AML-193 (cell line): ENCODE measurements at places on chromosomes 2 and 18.
A peak's percentile ranks its signal among the peaks of the same experiment; 100 is the strongest.

GRCh38 chr2:202133909-202134265 is 60.8 kb downstream of the KIAA2012 start:
- no peak for DNase-seq

DNA sequence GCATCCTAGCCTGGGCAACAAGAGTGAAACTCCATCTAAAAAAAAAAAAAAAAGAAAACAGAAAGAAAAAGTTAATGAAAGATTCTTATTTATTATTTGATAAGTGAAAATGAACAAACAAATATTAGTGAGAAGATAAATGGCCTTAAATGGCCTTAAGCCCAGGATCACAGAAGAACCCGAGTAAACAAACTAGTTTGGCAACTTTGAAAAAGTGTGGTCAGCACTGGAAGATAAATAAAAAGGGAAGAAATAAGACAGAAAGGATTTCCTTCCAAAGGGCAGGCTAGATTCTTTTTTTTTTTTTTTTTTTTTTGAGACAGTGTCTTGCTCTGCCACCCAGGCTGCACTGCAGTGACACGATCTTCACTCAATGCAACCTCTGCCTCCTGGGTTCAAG is 692.4 kb downstream of the CPS1 start:
- DNase-seq = no peak

GRCh38 chr2:117771969-117772630 is 42.4 kb upstream of the DDX18 start:
- DNase-seq = peak; percentile 11

DNA sequence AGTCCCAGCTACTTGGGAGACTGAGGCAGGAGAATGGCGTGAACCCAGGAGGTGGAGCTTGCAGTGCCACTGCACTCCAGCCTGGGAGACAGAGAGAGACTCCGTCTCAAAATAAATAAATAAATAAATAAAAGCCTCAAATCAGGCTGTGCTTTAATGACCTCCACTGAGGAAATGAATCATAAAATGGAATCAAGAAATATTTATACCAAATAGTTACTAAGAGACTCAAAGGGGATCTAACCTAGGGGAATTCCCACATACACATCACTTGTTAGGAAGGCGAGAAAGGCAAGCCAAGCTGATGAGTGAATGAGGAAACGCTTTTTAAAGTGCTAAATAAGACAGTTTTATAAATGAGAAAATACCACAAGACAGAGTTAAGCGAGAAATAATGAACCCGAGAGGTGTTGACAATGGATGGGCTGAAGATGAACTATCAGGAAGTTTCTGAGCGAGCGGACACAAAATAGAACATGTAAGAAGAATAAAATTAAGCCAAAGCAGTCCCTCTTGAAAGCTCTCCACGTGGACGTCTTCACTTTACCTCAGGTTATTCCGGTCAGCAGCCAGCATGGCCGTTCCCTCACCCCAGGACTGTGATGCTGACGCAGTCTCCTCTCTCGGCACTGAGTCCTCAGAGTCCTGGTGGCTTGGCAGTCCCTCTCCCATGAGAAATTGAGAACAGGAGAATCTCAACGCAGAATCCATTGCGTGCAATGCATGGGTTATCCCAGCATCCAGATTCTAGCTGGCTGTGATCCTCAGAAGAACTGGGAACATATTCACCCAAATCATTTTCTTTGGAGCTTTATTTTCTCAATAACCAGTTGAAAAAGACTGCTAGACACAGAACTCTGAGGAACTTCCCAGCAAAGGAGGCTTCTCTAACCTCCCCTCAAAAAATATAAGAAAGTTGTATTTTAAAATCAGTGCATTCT is 22.3 kb downstream of the PXDN start:
- no peak for DNase-seq

- peak; percentile 96 for DNase-seq
These were observed 3.4 kb downstream of the NAGK start for GRCh38 chr2:71071681-71072398.

DNA sequence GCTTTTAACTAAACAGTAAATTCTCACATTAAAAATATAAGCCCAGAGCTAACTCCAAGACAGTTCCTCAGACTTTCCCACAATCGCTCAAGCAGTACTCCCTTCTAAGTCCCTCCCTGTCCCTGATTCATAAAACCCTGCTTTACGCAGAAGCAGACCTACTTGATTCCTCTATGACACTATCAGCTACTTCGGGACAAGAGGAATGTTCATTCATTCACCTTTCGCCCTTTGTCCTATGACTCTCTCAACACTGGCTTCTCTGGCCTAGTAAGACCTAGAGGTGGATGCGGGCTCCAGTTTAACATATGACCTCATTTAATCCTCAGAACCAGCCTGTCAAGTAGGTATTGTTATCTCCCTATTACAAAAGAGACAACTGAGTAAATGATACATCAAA is 10.2 kb downstream of the LPIN2 start:
- no peak for DNase-seq

DNA sequence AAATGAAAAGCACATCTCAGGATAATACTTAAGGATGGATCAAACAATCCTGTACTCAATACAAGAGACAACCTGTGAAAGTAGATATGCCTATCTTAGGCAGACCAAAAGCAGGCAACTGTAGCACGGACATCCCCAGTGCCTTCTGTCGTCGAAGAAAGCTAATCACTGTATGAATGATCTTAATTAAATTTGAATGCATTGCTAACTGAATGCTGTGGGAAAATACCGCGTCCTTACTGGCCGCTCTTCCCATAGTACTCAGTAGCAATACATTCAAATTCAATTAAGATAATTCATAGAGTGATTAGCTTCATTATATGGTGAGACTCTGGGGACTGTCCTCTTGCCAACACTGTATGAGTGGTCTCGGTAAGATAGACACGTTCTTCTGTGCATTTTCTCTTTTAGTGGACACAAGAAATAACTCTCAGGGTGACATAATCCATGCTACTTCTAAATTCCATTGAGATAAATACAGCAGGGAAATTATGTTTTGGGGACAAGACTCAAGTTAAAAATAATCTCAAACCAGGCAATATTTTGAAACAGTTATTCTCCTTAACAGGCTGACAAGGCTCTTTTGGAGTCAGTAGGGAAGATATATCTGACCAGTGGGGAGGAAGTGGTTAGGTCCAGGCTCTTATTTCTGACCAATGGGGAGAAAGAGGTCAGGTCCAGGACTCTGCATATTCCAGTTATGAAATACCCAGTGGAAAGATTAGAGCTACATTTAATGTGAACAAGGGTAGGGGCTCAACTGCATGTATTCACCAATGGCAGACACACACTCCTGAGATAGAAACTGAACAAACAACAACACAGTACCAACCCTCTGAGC is 97.3 kb downstream of the DOCK10 start:
- peak; percentile 41 for DNase-seq

- DNase-seq = no peak
These were observed 3.1 kb upstream of the AQP12A start for GRCh38 chr2:240688553-240688919.

- DNase-seq = no peak
These were observed 9.7 kb upstream of the SKOR2 start for GRCh38 chr18:47260924-47261701.

DNA sequence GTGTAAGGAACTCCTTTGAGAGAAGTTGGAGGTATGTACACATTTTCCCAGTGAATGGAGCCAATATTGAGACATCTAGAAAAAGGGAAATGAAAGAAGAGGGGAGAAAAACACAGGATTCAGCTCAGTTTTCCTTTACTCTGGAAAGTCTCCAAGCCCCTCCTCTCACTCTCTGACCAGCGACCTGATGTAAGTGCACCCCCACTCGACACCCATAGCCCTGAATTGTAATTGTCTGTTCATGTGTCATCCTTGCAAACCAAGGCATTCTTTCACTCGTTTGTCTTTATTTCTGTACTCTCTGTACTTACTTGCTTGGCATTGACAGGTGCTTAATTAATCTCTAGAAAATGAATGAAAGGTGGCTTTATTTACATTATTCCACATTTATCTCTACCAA is 55.7 kb upstream of the CTAGE1 start:
- DNase-seq = no peak

DNA sequence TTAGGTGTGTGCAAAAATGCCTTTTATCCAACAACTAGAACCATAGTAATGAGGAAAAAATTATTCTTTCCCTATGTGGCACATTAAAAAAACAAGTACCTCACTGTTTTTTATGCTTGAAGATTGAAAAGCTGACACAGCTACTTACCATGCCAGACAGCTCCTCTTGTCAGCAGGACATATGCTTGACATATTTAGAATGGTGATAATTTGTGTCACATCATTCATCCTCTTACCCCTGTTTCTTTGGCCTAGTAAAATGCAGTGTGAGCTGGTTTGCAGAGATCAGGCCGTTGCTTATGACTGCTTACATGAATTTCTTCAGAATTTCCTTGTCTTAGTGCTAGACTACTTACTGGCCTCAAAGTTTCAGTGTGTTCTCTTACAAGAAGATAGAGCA is 869.9 kb downstream of the LRP1B start:
- no peak for DNase-seq

GRCh38 chr2:188207554-188207953 is 84.1 kb upstream of the GULP1 start:
- DNase-seq = no peak

DNA sequence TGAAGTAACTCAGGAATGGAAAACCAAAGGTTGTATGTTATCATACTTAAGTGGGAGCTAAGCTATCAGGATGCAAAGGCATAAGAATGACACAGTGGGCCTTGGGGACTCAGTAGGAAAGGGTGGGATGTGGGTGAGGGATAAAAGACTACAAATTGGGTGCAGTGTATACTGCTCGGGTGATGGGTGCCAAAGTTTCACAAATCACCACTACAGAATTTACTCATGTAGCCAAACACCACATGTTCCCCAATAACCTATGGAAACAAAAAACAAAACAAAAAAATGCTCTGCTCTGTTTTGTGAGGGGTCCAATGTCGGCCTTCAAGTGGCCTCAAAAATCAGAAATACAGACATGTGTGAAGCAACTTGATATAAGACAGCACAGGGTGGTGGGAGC is 8.9 kb upstream of the RNF144A start:
- DNase-seq = no peak

GRCh38 chr2:197174539-197175094 is 136.0 kb downstream of the ANKRD44 start:
- DNase-seq = no peak

- no peak for DNase-seq
These were observed 16.9 kb upstream of the COL6A3 start for GRCh38 chr2:237430861-237431260.

DNA sequence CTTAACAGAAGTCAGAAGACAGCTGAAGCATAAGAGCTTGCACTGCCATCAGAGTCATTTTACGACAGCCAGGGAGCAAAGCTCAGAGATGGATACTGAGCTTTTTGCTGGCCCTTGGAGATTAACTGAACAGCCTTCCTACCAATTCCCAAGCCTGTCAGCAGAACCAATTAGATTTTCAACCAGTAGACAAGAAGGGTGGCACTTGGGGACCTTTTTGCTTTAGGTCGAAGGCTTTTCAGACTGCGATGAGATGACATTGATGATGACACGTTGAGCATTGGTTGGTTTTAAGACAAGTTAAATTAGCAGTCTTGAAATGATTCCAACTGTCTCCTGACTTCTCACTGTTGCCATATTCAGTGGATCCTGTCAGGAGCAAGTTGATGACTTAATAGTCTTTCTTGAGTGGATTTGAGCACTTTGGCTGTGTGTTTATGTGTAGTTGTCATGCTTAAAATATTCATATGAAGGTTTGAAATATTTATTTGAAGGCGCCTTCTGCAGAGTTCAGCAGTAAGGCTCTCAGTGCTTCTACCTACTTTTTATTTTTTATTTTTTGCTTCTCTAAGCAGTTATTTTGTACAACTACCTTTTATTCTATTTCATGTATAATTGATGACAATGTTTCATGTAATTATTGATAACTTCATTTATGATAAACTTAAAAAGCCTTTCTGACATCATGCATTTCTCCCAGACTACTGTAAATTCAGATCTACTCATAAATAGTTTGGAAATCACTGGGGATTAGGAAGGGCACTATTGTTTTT is 256.7 kb downstream of the CAMKMT start:
- DNase-seq = no peak

GRCh38 chr18:35826477-35826876 is 146.0 kb upstream of the RMP24 start:
- DNase-seq = no peak

- DNase-seq = no peak
These were observed 18.0 kb upstream of the ACKR3 start for GRCh38 chr2:236551471-236552211.

GRCh38 chr2:29898999-29899398 is 22.4 kb downstream of the ALK start:
- no peak for DNase-seq

DNA sequence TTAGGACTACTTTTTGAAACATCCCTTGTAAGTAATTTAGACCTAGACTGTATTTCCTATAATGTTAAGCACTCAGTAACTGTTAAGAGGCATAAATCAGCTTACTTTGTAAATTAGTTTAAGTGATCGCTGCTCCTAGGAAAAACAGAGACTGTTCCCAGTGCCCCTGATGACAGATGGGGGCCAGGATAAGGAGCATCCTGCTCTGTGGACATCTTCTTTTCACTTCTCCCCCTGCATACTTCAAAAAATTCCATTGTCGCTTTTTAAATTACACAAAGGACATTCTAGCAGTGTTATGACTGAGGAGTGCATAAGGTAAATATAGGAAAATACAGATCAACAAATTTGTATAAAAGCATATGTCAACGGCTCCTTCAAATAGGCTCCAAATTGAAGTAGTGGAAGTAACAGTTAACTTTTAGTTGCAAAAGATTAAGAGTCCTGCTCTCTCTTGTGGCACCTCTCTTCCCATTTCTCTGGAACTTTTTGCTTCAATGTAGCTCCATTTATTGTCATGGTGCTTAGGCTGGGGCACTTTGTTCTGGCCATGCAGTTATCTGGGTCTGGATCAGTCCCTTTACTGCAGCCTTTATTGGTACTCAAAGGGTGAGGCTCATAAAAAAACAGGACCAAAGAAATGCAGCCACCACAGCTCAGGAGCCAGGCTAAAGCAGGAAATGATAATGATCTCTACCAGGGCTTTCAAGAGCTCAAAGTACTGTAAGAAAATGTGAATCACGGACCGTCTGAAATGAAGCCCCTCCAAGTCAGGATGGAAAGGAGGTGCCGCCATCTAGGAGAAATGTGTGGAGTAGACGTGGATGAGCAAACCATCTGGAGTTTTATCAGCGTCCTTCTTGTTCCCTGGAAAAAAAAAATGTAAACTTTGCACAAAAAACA is 162.1 kb upstream of the ZNF516 start:
- DNase-seq = no peak

DNA sequence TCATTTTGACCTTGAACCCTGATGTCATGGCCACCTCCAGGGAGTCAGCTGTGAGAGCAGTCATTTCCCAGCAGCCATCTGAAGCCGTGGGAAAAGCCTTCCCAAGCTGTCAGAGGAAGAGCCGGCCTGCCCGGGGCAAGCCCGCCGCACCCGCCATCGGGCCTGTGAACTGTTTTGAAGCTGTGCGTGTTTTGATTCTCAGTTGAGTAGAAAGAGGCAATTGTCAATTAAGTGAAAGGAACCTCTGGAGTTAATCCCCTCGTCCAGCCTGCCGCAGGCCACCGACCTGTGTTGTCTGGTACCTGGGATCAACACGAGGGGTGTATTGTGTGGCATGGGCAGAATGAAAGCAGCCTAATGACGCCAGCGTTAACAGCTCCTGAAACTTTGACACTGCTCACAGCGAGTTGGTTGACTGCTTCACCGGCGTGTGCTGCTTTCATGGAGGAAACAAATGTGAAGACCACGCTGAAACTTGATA is 318.4 kb downstream of the AGAP1 start:
- DNase-seq = no peak
